Right atrium auricular region (tissue), 2 donors: ENCODE measurements at places on chromosomes 4 and X. TPM values are rescaled to one million over a fixed set of nuclear protein-coding genes. Genes with fewer than 3 reads are reported as not detected.
A peak's percentile ranks its signal among the peaks of the same experiment; 100 is the strongest.

- no peaks in the 10 kb centered on the region for H3K4me1 ChIP-seq
- no peaks in the 10 kb centered on the region for H3K27me3 ChIP-seq
- no peak overlapping the region for H3K27ac ChIP-seq
- H3K36me3 ChIP-seq = no peaks in the 10 kb centered on the region
- no peak overlapping the region for H3K4me3 ChIP-seq
These were observed 14.4 kb downstream of the SHROOM4 start for GRCh38 chrX:50799531-50799961.

DNA sequence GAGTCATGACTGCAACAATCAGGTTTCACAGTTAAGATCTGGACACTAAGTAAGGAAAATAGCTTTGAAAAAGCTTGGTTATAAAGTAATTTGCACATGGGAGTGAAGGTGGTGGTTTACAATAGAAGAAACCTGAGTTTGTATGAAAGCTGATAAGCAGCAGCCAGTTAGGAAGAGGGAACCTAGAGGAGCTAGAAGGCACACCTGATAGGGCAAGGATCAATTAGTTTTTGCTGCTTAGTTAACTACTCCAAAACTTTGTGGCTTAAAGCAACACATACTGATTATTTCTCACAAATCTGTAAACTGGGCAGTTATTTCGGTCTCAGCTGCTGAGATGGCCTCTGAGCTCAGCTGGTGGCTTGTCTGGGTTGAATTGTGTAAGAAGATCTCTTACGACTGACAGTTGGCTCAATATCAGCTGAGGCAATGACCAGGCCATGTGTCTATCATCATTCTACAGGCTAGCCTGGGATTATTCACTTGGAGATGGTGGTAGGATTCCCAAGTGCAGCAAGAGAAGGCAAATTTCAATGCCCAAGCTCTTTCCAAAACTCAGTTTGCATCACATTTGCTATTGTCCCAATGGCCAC, 255.0 kb upstream of the PITX2 start:
- H3K27me3 ChIP-seq = no peaks in the 10 kb centered on the region
- H3K4me1 ChIP-seq = no peaks in the 10 kb centered on the region
- H3K27ac ChIP-seq = no peak overlapping the region
- DNase-seq = no peak
- H3K36me3 ChIP-seq = no peaks in the 10 kb centered on the region

DNA sequence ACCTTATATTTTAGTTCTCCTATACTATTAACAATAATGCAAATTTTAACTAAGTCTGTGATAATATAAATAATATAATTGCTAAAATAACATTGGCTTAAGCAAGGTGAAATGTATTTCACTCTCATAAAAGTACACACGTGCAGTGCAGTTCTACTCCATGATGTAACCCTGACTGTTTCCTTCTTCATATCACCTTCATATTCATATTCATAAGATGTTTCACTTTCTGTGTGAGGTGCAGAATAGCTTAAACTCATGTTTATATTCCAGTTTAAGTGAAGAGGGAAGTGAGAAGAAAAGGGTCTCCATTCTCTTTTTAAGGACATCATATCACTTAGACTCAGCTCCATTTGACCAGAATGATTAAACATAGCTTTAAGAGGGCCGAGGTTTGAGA, 1810.0 kb upstream of the PCDH10 start:
- H3K4me3 ChIP-seq = no peak overlapping the region
- no peaks in the 10 kb centered on the region for H3K4me1 ChIP-seq
- H3K36me3 ChIP-seq = no peaks in the 10 kb centered on the region
- no peaks in the 10 kb centered on the region for H3K27me3 ChIP-seq
- H3K27ac ChIP-seq = no peak overlapping the region

- peaks cover 43% of the 10 kb centered on the region for H3K4me1 ChIP-seq
- no peaks in the 10 kb centered on the region for H3K27me3 ChIP-seq
- H3K36me3 ChIP-seq = no peaks in the 10 kb centered on the region
- H3K4me3 ChIP-seq = peak overlapping the region; percentile 87
- peak overlapping the region; percentile 93 for H3K27ac ChIP-seq
- peak; percentile 66 for DNase-seq
These were observed 419 bp downstream of the ADD1 start for GRCh38 chr4:2843941-2844584.

DNA sequence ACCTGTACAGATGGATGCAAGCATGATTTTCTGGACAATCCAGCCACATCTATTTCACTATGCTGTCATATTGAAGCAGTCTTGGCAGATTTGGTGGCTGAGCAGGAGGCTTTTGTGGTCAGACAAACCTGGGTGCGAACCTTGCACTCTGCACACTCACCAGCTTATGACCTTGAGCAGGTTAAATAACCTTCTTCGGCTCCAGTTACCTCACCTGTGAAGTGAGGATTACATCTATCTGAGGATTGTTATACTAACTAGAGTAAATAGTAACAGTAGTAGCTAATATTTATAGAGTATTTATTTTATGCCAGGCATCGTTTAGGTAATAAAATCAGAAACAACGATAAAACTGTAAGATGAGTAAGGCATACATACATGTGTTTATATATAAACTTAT, 150.0 kb downstream of the PPP3CA start:
- H3K36me3 ChIP-seq = no peaks in the 10 kb centered on the region
- H3K4me1 ChIP-seq = peaks cover 19% of the 10 kb centered on the region
- no peak overlapping the region for H3K4me3 ChIP-seq
- no peaks in the 10 kb centered on the region for H3K27me3 ChIP-seq

Gene IL21
- total RNA-seq = not detected
